ENCODE measurements at places on chromosomes 2 and 18.

DNA sequence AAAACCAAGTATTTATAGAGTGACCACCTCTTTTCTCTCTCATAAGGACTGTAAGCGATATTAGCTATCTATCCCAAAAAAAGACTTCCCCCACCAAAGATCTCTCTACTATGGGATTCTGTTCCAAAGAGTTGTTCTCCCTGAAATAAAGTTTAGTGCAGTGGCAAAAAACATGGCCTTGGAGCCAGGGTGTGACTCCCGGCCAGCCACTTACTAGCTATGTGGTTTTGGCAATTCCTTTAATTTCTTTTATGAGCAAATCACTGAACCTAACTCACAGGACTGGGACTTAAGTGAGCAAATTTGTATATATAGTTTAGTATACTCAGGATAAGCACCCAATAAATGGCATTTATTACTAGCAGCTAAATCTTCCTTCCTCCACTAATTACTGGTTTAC lies 42.6 kb downstream of the SESTD1 start:
- DNase-seq: no peak

DNA sequence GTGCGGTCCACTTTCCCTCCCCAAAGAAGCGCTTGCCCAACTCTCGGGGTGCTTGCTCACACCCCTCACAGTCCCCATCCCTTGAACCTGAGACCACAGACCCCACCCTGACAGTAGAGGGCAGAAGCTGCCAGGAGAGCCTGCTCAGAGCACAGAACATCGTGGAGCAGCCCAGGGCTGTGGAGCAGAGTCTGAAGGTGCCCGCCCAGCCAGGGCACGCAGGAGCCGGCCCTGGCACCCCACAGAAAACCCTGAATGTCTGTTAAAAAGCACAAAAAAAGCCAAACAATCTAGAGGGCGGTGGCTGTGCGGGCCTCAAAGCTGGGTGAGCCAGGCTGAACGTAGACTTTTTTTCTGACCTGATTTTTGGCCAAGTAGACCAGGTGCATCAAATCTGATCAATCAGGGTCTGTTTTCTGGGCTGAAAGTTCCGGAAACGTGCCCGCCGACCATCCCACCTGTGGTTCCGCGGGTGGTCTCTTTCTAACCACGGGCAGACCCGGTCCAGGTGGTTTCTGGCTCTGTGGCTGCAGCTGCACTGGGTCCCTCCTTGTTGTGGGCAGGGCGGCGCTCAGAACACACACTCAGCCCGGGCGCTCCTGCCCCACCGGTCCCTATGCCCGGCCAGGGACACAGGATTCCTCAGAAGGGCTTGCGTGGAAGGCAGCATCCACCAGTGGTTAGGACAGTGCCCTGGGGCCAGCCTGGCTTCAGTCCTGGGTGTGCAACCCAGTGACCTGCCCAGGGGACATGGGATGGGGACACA lies 66.3 kb downstream of the SLC66A2 start:
- no peak for DNase-seq

- DNase-seq: no peak
These were observed 12.2 kb upstream of the HDAC4 start for GRCh38 chr2:239412905-239413603.

DNA sequence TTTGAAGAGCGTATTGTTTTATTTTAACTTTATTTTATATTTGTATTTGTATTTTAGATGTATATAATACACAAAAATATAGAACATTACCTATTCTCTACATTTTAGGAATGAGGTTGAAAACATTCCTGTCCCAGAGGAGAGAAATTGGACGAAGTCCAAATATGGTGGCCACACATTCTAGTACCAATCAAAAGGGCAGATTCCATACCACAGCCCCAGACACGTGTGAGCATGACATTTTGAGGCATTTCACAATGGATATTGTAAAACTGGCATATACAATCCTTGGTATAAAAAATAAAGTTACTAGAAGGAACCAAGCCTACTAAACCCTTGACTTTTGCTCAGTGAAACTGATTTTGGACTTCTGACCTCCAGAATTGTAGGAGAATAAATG lies 50.6 kb downstream of the C2orf76 start:
- DNase-seq: no peak

DNA sequence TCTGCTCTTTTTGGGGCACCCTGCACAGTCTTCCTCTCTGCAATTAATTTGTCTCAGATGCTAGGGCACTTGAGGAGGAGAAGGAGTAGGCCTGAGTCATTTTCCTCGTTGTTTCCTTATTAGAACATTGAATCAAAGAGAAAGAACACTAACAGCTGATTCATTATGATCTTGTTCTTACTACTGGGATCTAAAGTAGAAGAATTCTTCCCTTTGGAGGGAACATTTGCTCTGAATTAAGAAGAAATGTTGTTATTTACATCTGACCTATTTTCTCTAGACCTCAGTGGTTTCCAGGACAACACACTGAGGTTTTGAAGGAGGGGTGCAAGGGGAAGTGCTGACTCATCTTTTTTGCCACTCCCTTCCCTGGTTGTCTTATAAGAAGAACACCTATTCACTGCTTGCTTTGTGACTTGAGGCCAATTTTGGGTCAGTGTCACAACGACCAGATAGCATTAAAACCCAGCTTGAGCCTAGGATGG lies 24.3 kb upstream of the STAT1 start:
- peak; percentile 86 for DNase-seq
